ENCODE measurements at places on chromosomes 6 and 20.

GRCh38 chr6:165775721-165776120 lies 112.7 kb upstream of the PDE10A start:
- no peaks in the 10 kb centered on the region for H3K27me3 ChIP-seq
- no peaks in the 10 kb centered on the region for H3K36me3 ChIP-seq
- no peak overlapping the region for H3K4me3 ChIP-seq
- no peak for DNase-seq

DNA sequence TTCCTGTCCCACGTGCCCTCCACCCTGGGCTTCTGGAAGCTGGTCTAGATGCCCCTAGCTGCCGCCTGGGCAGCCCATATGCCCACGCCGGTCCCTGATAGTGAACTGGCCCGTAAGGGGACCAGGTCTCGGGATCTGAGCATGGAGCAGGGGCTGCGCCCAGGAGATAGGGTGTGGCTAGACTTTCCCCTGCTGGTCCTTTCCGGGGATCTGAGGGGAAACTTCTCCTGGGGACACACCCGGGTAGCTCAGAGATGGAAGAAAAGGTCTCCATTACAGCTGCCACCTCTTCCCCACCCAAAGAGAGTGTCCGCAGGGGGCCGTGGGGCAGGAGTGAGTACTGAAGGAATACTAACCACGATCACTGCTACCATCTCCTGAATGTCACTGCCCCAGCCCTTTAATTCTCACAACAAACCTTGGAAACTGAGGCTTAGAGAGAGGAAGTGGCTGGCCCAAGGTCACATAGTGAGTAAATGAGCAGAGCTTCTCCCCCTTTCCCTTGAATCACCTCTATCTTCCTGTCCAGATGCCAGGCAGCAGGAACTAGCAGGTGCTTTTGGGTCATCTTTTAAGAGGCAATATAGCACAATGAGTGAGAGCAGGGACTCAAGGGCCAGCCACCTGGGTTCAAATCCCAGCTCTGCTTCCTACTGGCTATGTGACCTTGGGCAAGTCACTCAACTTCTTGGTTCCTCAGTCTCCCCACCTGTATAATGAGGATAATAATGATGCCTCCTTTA lies 11.8 kb upstream of the CCN5 start:
- H3K36me3 ChIP-seq, result no peaks in the 10 kb centered on the region
- H3K27ac ChIP-seq, result no peak overlapping the region
- H3K4me3 ChIP-seq, result no peak overlapping the region
- no peaks in the 10 kb centered on the region for H3K27me3 ChIP-seq

DNA sequence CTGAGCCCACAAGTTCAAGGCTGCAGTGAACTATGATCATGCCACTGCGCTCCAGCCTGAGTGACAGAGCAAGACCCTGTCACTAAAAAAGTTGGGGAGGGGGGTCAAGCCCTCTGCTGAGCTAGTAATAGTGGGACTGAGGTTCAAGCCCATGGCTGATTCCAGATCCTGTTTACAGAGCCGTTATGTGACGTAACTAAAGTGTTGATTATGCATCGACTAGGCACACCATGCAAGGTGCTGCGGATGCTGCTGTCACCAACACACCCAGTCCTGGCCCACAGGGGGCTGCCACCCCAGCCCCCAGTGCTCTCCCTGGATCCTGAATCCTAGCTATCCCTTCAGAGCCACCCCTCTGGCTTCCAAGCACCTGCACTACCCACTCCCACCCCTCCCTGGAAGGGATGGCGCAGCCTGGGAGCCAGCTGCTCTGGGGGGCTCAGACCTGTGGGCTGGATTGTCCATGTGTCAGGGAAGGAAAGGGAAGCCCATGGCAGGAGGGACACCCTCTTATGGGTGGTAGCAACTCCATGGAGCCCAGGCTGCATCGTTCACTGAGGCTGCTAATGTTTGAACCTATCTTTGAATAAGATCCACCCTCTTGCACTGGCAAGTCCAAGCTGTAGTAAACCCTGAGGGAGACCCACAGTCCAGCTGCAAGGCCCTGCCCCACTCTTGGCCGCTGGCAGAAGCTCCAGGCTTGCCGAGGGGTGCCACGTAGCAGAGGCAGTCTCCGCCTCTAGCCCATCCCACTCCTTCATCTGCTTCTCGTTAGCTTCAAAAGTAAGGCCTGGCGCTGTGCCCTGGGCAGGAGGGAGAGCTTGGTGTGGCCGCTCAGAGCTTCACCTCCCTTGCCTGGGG lies 95.0 kb downstream of the SNX5 start:
- H3K27me3 ChIP-seq, result no peaks in the 10 kb centered on the region
- H3K4me3 ChIP-seq, result no peak overlapping the region
- no peaks in the 10 kb centered on the region for H3K36me3 ChIP-seq
- H3K4me1 ChIP-seq, result peaks cover 7% of the 10 kb centered on the region
- no peak for DNase-seq
- H3K27ac ChIP-seq, result no peak overlapping the region

- no peak overlapping the region for H3K4me3 ChIP-seq
- DNase-seq, result no peak
- no peaks in the 10 kb centered on the region for H3K27me3 ChIP-seq
- no peaks in the 10 kb centered on the region for H3K4me1 ChIP-seq
- no peaks in the 10 kb centered on the region for H3K36me3 ChIP-seq
Measured at GRCh38 chr20:40488401-40488800, 200.6 kb downstream of the MAFB start.

DNA sequence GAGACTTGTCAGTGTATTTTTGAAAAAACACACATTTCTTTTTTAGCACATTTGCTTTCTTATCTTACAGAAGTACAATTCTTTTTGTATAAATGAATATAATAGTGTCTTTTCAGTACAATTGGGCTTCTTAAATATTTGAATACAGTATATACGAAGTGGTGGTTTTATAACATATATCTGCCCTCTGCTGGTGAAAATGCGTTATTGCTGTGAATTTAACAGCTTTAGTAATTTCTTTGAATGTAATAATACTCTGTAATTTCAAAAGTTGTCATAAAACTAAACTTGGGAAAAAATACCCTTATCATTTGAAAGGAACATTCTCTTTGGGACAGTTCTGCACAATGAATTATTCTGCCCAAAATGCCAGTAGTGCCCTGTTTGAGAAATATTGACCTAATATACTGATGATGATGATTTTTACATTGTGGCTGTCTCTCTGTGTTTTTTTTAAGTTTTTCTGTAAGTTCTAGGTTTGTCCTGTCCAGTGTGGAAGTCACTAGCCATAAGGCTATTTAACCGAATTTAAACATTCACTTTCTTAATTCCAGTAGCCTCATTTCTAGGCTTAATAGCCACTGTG lies 19.0 kb downstream of the SMAP1 start:
- no peak overlapping the region for H3K4me3 ChIP-seq
- H3K27ac ChIP-seq, result no peak overlapping the region
- no peaks in the 10 kb centered on the region for H3K36me3 ChIP-seq
- H3K27me3 ChIP-seq, result no peaks in the 10 kb centered on the region

DNA sequence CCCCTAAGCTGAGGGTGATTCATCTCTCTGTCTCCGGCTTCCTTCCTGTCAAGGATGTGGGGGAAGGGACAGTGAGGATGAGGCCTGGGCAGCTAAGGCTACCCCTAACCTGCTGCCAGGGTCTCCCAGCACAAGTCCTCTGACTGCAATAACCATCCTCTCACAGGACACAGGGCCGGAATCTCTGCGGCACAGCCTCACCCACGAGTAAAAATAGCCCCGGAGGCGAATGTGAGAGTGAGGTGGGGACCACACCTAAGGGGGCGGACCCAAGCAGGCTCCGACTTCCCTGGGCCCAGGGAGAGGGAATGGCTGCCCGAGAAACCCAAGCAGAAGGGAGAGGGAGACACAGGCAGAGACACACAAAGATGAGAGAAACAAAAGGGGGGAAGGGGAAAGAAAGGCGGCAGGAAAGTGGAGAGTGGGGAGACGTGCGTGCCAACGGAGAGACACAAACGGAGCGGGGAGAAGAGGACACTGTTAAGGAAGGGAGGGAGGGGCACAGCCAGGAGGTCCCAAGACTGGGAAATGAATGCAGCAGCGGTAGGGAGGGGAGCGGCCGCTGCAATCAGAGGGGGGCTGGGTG lies 1.4 kb downstream of the CLIC1 start:
- peak overlapping the region; percentile 99 for H3K4me3 ChIP-seq
- DNase-seq, result peak; percentile 96
- H3K36me3 ChIP-seq, result peaks cover 16% of the 10 kb centered on the region
- no peaks in the 10 kb centered on the region for H3K27me3 ChIP-seq

DNA sequence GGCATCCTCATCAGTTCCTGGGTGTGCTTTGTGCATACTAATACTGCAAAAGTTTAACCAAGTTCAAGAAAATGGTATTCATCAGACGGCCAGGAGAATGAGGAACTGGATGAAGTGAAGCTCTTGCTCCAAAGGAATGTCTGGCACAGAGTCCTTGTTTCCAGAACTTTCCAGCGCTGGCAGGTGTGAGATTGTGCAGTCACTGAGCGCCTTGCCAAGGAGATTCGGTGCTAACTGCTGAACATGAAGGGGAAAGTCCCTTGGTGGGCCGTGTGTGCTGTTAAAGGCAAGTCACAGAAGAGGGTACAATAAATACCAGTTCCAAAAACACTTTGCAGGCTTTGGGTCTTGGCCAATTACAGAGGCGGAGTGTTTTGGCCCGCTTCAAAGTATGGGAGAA lies 262.3 kb upstream of the SOX4 start:
- H3K27ac ChIP-seq, result no peak overlapping the region
- DNase-seq, result no peak
- H3K4me3 ChIP-seq, result no peak overlapping the region
- H3K36me3 ChIP-seq, result no peaks in the 10 kb centered on the region
- no peaks in the 10 kb centered on the region for H3K4me1 ChIP-seq
- no peaks in the 10 kb centered on the region for H3K27me3 ChIP-seq

DNA sequence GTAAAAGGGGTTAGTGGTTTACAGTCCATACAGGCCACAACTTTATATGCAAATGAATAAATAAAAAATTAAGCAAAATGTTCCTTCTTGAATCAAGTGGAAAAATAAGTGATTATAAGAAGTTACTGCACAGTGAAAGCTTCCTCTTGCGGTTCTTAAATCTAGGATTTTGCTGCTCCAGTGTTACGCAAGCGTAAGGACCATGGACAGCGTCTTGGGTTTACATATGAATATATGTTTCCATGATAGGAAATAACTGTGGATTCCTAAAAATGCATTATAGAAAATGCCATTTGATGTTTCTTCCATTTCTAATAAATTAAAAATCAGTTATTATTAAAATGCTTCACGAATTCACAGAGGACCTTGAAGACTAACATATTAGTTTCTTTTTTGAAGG lies 176.6 kb upstream of the POU3F2 start:
- peak; percentile 49 for DNase-seq
- no peak overlapping the region for H3K27ac ChIP-seq
- no peaks in the 10 kb centered on the region for H3K27me3 ChIP-seq
- no peak overlapping the region for H3K4me3 ChIP-seq

DNA sequence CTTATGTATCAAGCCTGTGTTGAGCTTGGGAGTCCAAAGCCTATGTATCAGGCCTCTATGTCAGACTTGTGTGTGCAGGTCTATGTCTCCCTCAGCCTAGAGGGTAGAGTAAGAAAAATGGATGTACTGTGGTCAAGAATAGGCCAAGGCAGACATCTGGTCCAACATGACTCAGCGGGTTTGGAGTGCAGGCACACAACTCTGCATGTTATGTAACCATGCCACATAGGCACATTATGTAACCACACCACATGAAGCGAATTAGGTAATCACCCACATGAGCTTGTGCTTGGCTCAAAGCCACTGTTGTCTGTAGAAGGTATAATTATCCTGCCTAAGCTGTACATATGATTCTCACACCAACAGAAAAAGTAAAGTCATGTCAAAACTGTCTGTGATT lies 1190.5 kb upstream of the EYS start:
- H3K36me3 ChIP-seq, result no peaks in the 10 kb centered on the region
- no peaks in the 10 kb centered on the region for H3K4me1 ChIP-seq
- peak; percentile 57 for DNase-seq

- H3K36me3 ChIP-seq, result no peaks in the 10 kb centered on the region
- H3K27ac ChIP-seq, result no peak overlapping the region
- DNase-seq, result no peak
- no peak overlapping the region for H3K4me3 ChIP-seq
- no peaks in the 10 kb centered on the region for H3K4me1 ChIP-seq
- no peaks in the 10 kb centered on the region for H3K27me3 ChIP-seq
Measured at GRCh38 chr20:8946036-8946940, 122.6 kb upstream of the PLCB4 start.
